B cell (primary cell): ENCODE measurements at places on chromosomes 11 and 22.

- no peak for DNase-seq
These were observed 133.3 kb downstream of the TBC1D22A start for GRCh38 chr22:46895753-46896152.

GRCh38 chr22:49961005-49961600 lies 531 bp downstream of the PIM3 start:
- DNase-seq, result no peak

DNA sequence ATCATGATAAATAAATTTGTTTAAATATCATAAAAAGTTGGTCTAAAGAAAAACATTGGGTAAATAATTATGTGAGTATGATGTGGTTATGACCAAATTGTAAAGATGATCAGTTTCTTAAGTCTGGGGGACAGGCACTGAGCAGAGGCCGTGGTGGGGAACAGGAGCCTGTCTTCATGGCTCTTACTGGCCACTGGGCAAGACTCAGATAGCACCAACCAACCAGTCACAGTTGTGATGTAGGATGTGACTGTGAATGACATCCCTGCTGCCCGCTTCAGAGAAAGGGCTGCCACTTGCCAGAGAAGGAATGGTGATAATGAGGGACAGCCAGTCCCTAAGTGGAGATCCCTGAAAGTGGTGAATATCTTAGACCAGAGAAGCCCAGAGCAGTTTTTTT lies 7.0 kb downstream of the PTPRJ start:
- no peak for DNase-seq

GRCh38 chr22:41899992-41900651 lies 14.8 kb downstream of the SHISA8 start:
- DNase-seq, result no peak

- DNase-seq, result no peak
These were observed 16.6 kb upstream of the BAIAP2L2 start for GRCh38 chr22:38126928-38127668.

- DNase-seq, result no peak
These were observed 346.5 kb upstream of the SYN3 start for GRCh38 chr22:33404723-33405122.

DNA sequence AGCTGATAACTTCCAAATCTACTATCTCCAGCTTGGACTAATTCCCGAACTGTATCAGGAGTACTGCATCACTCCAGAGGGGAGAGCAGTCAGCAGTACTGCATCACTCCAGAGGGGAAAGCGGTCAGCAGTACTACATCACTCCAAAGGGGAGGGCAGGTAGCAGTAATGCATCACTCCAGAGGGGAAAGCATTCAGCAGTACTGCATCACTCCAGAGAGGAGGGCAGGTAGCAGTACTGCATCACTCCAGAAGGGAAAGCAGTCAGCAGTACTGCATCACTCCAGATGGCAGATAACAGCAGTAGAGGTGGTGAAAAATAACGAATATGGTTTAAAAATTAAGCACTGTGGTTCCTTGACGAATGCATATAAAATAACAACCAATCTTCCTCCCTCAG lies 8.4 kb downstream of the CWC15 start:
- no peak for DNase-seq
